Motor neuron (in vitro differentiated cells): ENCODE measurements at places on chromosomes 2 and 18. TPM values are rescaled to one million over a fixed set of nuclear protein-coding genes. Genes with fewer than 3 reads are reported as not detected.

The POTEC gene
- total RNA-seq, result 1.9 and 2.5 TPM in 2 replicates

The ARPC2 gene
- 238 and 250 TPM in 2 replicates for total RNA-seq

The TEX44 gene
- 2.0 TPM in 1 of 2 replicates, not detected in the other for total RNA-seq

The SERPINB2 gene
- not detected in 2 replicates for total RNA-seq

The ANKRD39 gene
- 19.4 and 22.3 TPM in 2 replicates for total RNA-seq

The ARHGAP25 gene
- total RNA-seq, result 0.98 and 1.4 TPM in 2 replicates

The MOGAT1 gene
- not detected in 2 replicates for total RNA-seq

The DOK6 gene
- 4.8 and 11.9 TPM in 2 replicates for total RNA-seq

The RBKS gene
- 2.3 and 2.8 TPM in 2 replicates for total RNA-seq

The CDK5R2 gene
- total RNA-seq, result 0.15 and 0.54 TPM in 2 replicates

The IHH gene
- 0.53 and 0.57 TPM in 2 replicates for total RNA-seq

The ELMOD3 gene
- total RNA-seq, result 18.1 and 19.3 TPM in 2 replicates

The PTPRN gene
- total RNA-seq, result 28.0 and 32.0 TPM in 2 replicates

The ANKAR gene
- 2.9 and 3.4 TPM in 2 replicates for total RNA-seq

The CAPN14 gene
- 0.35 TPM in 1 of 2 replicates, not detected in the other for total RNA-seq

The KYNU gene
- 0.05 TPM in 2 replicates for total RNA-seq

The ABCG8 gene
- 0.49 and 0.94 TPM in 2 replicates for total RNA-seq

The CCDC68 gene
- 0.08 and 0.14 TPM in 2 replicates for total RNA-seq

The ABCB11 gene
- 0.07 TPM in 1 of 2 replicates, not detected in the other for total RNA-seq

The KHK gene
- 5.0 and 5.4 TPM in 2 replicates for total RNA-seq

The SMYD1 gene
- 0.22 and 1.9 TPM in 2 replicates for total RNA-seq

The MFSD6 gene
- 9.8 and 19.6 TPM in 2 replicates for total RNA-seq

The REG1B gene
- not detected in 2 replicates for total RNA-seq

The TMEM247 gene
- not detected in 2 replicates for total RNA-seq

The VSNL1 gene
- 9.9 and 10.2 TPM in 2 replicates for total RNA-seq

The DLX1 gene
- total RNA-seq, result 0.09 and 0.36 TPM in 2 replicates

The TMEM131 gene
- total RNA-seq, result 13.3 and 16.0 TPM in 2 replicates

The DPP4 gene
- total RNA-seq, result 83.7 and 94.0 TPM in 2 replicates

The UGT1A10 gene
- 0.53 and 0.70 TPM in 2 replicates for total RNA-seq

The CROCC2 gene
- 0.83 TPM in 1 of 2 replicates, not detected in the other for total RNA-seq

The HNMT gene
- 1.2 and 2.7 TPM in 2 replicates for total RNA-seq
